Breast epithelium (tissue), 4 donors: ENCODE measurements at places on chromosomes 7 and 10.

- DNase-seq = no peak
These were observed 52.7 kb upstream of the C10orf90 start for GRCh38 chr10:126723226-126723625.

GRCh38 chr10:60916025-60916424 is 28.0 kb downstream of the RHOBTB1 start:
- no peak for DNase-seq

DNA sequence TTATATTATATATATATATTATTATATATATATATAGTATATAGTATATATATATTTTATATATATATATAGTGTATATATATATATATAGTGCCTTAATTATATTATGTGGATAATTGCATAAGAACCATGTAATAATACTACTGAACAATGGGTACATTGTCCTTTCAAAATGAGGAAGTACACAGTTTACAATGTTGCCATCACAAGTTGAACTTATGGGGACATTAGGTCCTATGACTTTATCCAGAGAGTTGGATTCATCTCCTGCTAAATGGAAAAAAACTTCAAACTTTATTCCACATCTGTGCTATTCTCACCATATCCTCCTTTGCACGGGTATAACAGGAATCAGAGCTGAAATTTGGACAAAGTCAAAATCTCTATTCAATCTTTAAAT is 105.0 kb upstream of the AGR3 start:
- DNase-seq = no peak

DNA sequence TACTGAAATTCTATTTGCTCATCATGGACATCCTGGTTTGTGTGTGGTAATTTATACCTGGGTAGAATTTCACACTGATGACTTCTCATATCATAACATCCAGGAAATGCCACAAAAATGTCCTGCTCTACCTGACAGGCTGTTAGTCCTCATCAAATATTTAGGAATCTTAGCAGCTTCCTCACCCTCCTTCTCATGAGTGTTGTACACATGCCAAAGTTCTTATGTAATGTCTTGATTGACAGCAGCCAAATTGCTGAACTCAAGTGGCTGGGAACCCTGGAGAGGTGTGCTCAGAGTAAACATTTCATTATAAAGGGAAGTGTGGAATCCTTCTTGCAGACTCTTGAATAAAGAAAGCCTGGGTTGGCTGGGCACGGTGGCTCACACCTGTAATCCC is 8.9 kb downstream of the EEPD1 start:
- DNase-seq = no peak

DNA sequence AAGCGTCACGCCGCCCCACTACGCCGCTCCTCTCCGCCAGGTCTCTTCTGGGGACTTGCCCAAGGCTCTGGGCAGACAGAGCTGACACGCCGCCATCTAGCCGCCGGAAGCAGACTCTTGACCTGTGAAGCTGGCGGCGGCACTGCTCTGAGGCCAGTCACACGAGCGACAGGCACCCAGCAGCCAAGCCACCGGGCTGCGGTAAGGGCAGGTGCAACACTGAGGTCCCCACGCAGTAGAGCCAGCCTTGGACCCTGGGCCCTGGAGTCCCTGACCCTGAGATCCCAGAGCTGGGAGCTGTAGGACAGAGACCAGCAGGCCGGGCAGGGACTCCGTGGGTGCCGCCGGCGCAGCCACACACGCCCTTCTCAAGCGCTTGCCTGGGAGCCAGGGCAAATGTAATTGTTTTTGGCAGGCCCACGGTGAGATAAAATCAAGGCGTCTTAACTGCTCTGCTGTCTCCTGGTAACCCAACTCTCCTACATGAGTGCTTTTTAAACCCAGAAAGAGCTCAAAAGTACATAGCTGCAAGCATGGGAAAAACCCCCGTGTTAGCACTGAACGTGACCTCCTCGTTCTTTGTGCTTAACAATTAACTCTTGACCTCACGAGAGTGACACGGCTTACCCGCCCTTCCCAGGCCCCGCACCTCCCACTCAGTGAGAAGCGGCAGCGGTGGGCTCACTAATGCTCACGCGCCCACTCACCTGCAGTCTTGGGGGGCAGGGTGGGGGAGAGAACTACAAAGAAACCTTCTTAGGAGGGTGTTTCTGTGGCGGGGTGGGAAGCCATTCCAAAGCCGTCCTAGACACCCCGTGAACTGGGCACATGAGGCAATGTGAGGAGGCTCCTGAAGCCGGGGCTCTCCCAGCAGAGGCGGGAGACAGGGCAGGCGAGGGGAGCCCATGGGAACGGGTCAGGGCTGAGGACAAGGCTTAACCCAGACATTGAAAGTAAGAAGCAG is 8.5 kb downstream of the GPER1 start:
- no peak for DNase-seq

DNA sequence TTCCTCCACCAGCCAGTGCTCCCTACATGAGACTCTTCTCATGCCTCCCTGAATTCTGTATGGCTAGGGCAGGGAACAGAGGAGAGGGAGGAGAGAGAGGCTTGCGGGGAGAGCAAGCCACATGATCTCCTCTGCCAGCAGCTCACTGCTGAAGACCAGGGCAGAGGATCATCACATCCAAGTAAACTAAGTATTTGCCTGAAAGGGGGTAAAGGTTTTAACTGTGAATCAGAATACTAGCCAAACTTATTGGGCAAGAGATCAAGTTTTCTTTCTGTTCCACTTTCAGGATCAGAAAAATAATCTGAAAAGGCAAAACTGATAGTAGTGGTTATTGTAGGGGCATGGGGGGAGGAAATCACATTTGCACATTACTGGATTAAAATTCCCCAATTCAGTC is 17.8 kb upstream of the ERCC6 start:
- DNase-seq = no peak

GRCh38 chr10:88745633-88746032 is 14.2 kb upstream of the LIPN start:
- no peak for DNase-seq

DNA sequence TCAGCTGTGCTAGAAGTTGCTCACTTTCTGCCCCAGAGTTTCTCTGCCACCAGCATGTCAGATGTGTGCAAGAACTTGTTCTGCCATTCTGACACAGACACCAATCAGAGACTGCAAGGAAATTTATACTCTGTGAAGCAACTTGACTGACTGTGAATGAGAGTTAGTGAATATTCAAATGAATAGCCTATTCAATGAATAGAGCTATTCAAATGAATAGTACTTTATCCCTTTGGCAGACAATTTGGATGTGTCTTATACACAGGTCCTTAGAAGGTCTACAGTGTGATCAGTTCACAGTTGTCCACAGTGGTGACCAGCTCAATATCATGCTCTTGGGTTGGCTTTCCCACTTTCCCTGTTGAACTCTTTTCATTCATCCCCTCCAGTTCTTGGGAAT is 138.1 kb downstream of the MACC1 start:
- no peak for DNase-seq

DNA sequence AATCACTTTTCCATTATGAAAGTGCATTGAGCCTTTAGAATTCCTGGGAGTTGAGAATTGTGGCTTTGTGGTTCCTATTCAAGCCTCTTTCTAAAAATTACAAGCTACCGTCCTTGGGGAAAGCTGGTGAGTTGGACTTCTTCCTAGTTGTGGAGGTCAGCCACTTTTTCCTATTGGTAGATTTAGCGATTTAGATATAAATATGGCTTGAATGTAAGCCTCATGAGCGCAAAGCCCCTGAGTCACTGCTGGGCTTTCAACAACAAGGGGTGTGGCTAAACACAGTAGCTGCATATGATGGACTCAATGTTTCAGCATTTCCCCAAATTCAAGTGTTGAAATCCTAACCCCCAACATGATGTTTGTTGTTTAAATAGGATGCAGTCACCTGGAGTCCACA is 150.0 kb upstream of the IGFBP3 start:
- no peak for DNase-seq

DNA sequence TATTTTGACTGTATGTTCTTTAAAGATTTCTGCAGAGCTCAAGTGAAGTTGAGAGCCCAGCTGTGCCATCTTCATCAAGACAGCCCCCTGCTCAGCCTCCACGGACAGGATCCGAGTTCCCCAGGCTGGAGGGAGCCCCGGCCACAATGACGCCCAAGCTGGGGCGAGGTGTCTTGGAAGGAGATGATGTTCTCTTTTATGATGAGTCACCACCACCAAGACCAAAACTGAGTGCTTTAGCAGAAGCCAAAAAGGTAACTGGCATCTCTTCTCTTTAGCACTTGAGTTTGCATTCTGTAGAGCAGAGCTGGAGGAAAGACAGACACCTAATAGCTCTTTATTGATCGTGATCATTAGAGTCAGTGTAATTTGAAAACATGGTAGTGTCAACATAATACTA is 33.7 kb downstream of the MCM10 start:
- DNase-seq = no peak

DNA sequence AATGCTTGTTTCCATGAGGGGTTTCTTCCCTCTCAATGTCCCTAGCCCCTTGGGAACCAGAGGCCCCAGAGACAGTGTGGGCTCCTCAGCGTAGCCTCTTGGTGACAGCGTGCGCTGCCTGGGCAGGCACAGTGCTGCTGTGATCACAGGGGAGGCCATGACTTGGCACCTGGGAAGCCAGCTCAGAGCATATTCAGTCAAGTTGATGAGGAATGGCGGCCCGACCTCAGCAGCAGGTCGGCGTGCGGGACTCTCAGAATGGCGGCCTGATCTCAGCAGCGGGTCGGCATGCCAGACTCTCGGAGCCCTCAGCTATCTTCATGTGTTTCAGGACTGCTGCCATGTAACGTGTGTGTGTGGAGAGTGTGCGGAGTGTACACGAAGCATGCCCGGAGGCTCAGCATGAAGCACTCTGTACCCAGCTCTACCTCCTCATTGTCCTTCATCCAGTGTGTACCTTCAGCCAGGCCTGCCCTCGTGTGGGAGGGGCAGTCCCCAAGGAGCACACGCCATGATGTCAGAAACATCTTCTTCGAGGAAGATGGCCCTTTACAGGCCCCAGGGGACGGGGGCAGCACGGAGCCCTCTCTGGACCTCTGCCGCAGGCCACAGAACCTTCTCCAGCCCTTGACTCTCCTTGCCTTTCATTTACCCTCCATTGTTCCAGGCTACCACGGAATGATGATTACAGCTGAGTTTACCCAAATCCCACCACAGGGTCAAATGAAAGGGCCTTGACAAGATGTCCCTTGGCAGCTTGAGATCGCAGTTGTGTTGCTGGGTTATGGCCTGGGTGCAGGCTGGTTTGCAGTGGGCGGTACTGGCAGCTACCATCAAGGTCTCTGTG is 130.4 kb downstream of the SMURF1 start:
- no peak for DNase-seq

DNA sequence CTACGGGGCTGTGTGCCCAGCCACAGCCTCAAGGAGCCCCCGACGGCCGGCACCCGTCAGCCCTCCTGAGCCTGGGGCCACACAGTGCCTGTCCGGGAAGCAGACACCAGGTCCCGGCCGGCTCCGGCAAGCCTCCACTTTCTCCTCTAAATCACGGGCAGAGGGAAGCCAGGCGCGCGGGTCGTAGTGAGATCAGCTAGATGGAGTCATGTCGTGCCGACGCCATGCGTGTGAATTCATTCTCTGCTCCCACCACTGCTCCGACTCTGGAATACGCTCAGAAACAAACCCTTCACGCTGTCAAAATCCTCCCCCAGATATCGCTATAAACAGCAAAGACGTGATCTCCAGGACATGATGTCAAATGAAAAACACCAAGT is 93.7 kb upstream of the DNAAF5 start:
- DNase-seq = peak; percentile 47

GRCh38 chr10:85213493-85213892 is 885.1 kb downstream of the CCSER2 start:
- DNase-seq = no peak

- DNase-seq = no peak
These were observed 24.3 kb downstream of the GRID1 start for GRCh38 chr10:86342111-86342863.

DNA sequence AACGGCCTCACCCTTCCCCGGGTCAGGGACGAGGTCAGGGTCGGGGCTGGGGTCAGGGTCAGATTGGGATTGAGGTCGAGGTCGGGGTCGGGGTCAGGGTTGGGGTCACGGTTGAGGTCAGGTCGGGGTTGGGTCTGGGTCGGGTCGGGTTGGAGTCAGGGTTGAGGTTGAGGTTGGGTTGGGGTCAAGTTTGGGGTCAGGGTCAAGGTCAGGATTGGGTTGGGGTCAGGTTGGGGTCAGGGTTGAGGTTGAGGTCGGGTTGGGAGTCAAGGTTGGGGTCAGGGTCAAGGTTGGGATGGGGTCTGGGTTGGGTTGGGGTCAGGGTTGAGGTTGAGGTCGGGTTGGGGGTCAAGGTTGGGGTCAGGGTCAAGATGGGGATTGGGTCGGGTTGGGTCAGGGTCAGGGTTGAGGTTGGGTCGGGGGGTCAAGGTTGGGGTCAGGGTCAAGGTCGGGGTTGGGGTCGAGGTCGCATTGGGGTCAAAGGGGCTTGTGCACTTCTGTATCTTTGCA is 131.4 kb downstream of the VIPR2 start:
- no peak for DNase-seq

GRCh38 chr10:122152544-122152943 is 118.6 kb upstream of the BTBD16 start:
- no peak for DNase-seq

- DNase-seq = no peak
These were observed 9.9 kb upstream of the ZNF212 start for GRCh38 chr7:149229526-149229925.

- DNase-seq = no peak
These were observed 54.9 kb upstream of the HBP1 start for GRCh38 chr7:107113866-107114265.

- DNase-seq = no peak
These were observed 116.9 kb upstream of the PCGF5 start for GRCh38 chr10:91103384-91104192.

DNA sequence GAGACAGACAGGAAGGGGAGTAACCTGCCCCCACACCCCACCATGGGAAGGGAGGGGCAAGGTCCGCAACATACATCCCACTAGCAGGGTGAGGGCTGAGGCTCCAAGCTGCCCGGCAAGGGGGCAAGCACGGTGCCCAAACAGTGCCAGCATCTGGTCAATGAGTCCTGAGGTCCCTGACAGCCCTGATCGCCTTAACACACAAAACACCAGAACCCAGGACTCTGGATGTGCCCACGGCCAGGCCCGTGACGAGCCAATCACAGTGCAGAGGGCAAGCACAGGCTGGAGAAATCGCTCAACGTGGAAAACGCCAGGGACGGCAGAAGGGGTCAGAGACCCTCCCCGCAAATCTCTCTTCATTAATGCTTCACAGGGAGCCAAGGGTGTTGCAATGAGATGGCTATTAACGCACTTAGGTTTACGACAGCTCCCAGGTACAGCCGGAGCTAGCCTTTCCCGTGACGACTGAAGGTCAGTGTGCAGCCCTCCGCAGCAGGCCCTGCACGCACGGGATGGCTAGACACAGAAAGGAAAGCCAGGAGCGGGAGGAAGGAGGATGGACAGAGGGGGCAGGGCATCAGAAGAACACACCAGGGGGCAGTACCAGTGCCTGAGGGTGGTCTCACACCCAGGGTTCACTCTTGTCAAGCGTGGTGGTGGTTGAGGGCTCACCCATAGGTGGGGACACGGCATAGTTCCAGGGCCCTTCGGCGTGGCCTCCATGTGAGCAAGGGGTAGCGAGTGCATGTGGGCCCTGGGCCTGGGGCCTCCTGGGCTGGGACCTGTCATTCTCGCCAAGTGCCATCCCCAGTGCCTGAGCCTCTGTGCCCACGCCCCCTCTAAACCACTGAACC is 220.5 kb downstream of the MAD1L1 start:
- no peak for DNase-seq
